Left renal pelvis (tissue), 4 donors: ENCODE measurements at places on chromosomes 16 and 17. TPM values are rescaled to one million over a fixed set of nuclear protein-coding genes. Genes with fewer than 3 reads are reported as not detected.

Gene MYCBPAP
- 3.4 TPM for polyA plus RNA-seq

Gene FGF11
- polyA plus RNA-seq: 17.1 TPM

Gene PIGW
- polyA plus RNA-seq: 14.9 TPM

Gene ITGAD
- 0.09 TPM for polyA plus RNA-seq

Gene PRAC2
- polyA plus RNA-seq: not detected

Gene RAPGEFL1
- polyA plus RNA-seq: 11.5 TPM

Gene BCL6B
- polyA plus RNA-seq: 24.9 TPM

Gene KCNAB3
- polyA plus RNA-seq: 9.6 TPM

Gene EXOC3L1
- 7.7 TPM for polyA plus RNA-seq

Gene P2RX5
- 2.0 TPM for polyA plus RNA-seq

Gene ABCA9
- polyA plus RNA-seq: 4.4 TPM

Gene NOG
- 1.6 TPM for polyA plus RNA-seq
